A549 treated with DMSO at 1 μM for 4 hours (cell line): ENCODE measurements at places on chromosomes 5 and 9. TPM values are rescaled to one million over a fixed set of nuclear protein-coding genes. Genes with fewer than 3 reads are reported as not detected.

Gene CNTFR
- 0.07 to 0.20 TPM (median 0.13 TPM) in 4 of 5 replicates, not detected in the other for total RNA-seq

Gene CAPSL
- total RNA-seq: not detected in 5 replicates

Gene PCDHGC3
- 5.7 to 7.4 TPM (median 6.8 TPM) in 5 replicates for total RNA-seq

Gene MEGF10
- not detected in 5 replicates for total RNA-seq

Gene SV2C
- not detected in 5 replicates for total RNA-seq

Gene SLC1A1
- 1.2 to 1.9 TPM (median 1.8 TPM) in 5 replicates for total RNA-seq

Gene FBXO4
- 5.9 to 8.2 TPM (median 6.7 TPM) in 5 replicates for total RNA-seq

Gene PCDHGA2
- 0.66 to 0.87 TPM (median 0.76 TPM) in 5 replicates for total RNA-seq

Gene SLC36A2
- not detected in 5 replicates for total RNA-seq

Gene TPPP
- 5.1 to 6.4 TPM (median 5.5 TPM) in 5 replicates for total RNA-seq

Gene EGFL7
- 41.7 to 60.0 TPM (median 50.7 TPM) in 5 replicates for total RNA-seq

Gene DOK3
- 3.3 to 7.5 TPM (median 4.3 TPM) in 5 replicates for total RNA-seq

Gene COL23A1
- not detected in 5 replicates for total RNA-seq

Gene KIAA1958
- 1.9 to 3.3 TPM (median 3.2 TPM) in 5 replicates for total RNA-seq

Gene ZER1
- 13.2 to 17.7 TPM (median 15.3 TPM) in 5 replicates for total RNA-seq

Gene DPYSL3
- total RNA-seq: 17.5 to 21.1 TPM (median 17.5 TPM) in 5 replicates

Gene SPINK5
- total RNA-seq: not detected in 5 replicates

Gene AIF1L
- 1.2 to 1.5 TPM (median 1.3 TPM) in 5 replicates for total RNA-seq

Gene MELK
- total RNA-seq: 66.0 to 80.3 TPM (median 78.9 TPM) in 5 replicates

Gene SCGB3A1
- not detected in 5 replicates for total RNA-seq

Gene C9orf153
- 0.14 to 0.65 TPM (median 0.26 TPM) in 3 of 5 replicates, not detected in the others for total RNA-seq

Gene PCDHGB6
- total RNA-seq: 0.09 to 0.23 TPM (median 0.13 TPM) in 5 replicates

Gene MSX2
- 5.2 to 6.7 TPM (median 5.5 TPM) in 5 replicates for total RNA-seq

Gene FCN2
- not detected in 5 replicates for total RNA-seq

Gene GRM6
- not detected in 5 replicates for total RNA-seq

Gene PCDHAC1
- 1.0 to 1.5 TPM (median 1.4 TPM) in 5 replicates for total RNA-seq

Gene C9orf85
- 13.3 to 14.6 TPM (median 13.8 TPM) in 5 replicates for total RNA-seq

Gene AK6
- total RNA-seq: 33.7 to 60.6 TPM (median 53.2 TPM) in 5 replicates

Gene DMRT3
- total RNA-seq: 0.04 TPM in 1 of 5 replicates, not detected in the others

Gene TMEM252
- not detected in 5 replicates for total RNA-seq

Gene LRRC19
- total RNA-seq: not detected in 5 replicates

Gene CCDC192
- total RNA-seq: not detected in 5 replicates
